Endodermal cell (in vitro differentiated cells): ENCODE measurements at places on chromosomes 11 and 22.

- peak; percentile 55 for DNase-seq
Observed at GRCh38 chr11:132140056-132140455, 769.6 kb downstream of the NTM start.

GRCh38 chr11:121866754-121867153 is 249.3 kb downstream of the BLID start:
- no peak for DNase-seq

DNA sequence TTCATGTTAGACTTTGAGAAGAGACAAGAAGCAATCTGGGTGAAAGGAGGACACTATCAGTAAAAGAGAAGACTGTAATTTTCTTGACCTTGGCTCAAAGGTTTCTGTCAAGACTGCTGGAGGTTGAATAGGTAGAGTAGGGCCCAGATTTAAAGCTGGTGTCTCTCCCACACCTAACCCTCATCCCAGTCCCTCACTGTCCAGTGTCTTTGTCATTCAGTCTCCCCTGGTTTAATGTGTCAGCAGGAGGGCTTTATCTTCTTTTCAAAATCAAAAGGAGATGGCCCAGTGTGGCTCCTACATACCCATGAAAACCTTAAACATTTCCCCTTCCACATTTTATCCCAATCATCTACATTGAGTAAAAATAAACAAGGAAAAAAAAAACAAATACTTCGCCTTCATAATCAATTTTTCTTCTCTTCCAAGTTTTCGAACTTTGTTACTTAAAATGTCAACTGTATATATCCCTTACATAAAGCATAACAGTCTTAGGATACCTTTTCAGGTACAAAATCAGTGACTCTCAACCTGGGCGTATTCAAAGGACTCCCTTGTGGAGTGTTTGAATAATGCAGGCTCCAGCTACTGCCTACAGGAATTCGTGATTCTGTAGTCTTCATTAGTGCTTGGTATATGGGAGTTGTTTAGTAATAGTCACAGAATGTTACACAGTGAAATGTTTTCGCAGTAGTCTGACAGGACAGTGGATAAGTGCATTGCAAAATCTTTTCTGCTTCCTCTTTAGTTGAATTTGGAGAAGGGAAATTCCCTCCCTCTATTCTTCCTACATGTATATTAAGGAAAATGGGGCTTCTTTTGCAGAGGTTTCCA is 87.2 kb downstream of the FAT3 start:
- peak; percentile 61 for DNase-seq

DNA sequence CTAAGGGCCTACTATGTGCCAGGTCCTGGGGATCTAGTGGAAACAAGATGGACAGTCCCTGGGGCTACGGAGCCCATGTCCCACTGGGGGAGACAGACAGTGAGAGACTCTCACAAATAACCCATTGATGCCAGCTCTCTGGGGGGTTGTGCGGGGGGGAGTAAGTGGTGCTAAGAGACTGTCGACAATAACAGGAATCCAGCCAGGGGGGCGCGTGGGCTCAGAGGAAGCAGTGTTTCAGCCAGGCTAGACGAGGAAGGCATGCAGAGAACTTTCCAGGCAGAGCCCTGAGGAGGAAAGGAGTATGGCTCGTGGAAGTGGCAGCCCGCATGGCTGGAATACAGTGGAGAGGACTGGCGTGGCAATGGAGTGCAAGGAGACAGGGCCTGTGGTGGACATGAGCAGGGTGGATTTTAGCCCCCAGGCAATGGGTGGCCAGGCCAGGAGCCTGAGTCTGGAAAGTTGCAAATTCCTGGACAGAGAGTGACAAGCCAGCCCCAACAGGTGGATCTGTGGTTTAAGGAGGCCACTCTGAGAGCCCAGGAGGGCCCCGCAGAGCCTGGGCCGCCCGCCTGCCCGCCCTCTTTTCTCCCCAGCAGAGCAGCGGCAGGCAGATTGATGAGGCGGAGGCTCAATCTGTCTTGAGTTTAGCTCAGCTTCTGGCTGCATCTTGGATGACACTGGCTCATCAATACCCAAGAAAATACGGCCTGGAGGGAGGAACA is 40.0 kb upstream of the TCF20 start:
- peak; percentile 66 for DNase-seq

DNA sequence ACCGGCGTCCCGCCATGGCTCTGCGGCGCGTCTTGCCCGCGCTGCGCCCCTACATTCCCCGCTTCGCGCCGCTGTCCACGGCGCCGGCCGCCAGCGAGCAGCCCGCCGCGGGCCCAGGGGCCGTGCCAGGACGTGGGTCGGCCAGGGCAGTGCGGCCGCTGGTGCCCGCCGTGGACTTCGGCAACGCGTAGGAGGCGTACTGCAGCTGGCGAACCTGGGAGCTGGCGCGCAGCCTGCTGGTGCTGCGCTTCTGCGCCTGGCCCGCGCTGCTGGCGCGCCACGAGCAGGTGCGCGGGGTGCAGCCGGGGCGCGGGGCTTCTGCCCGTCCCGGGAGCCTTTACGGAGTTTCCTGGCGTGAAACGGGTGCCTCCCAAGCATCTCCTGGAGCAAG is 20.1 kb downstream of the DGCR6L start:
- DNase-seq = no peak

- DNase-seq = no peak
Observed at GRCh38 chr22:30460147-30460546, 11.7 kb downstream of the SEC14L3 start.

GRCh38 chr11:69943066-69943465 is 123.8 kb upstream of the FGF3 start:
- peak; percentile 79 for DNase-seq

- peak; percentile 70 for DNase-seq
Observed at GRCh38 chr11:93903989-93904388, 53.6 kb upstream of the VSTM5 start.

- DNase-seq = peak; percentile 51
Observed at GRCh38 chr11:120431633-120432032, 79.9 kb upstream of the GRIK4 start.

DNA sequence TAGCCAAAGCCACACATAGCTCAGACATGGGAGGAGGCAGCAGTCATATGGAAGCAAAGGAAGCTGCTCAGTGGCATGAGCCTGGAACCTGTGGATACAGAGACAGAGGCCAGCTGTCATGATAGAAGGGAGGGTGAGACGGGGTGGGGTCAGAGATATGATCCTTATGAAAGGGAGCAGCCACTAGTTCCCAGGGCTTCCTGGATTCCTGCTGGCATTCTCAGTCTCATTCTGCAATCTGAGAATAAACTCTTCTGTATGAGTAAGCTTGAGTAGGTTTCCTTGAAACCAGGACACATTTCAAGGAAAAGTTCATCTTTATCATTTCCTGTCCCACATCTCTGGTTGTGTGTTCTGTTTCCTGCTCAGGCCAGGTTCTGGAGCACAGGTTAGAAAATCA is 220.2 kb upstream of the SNX19 start:
- DNase-seq = no peak

GRCh38 chr11:134662629-134663360 is 250.8 kb upstream of the B3GAT1 start:
- DNase-seq = peak; percentile 17

GRCh38 chr22:24954856-24955255 is 2.3 kb downstream of the KIAA1671 start:
- peak; percentile 26 for DNase-seq

- no peak for DNase-seq
Observed at GRCh38 chr11:126359431-126360048, 4.1 kb downstream of the ST3GAL4 start.

GRCh38 chr11:526192-526591 is 9.2 kb downstream of the HRAS start:
- DNase-seq = no peak

DNA sequence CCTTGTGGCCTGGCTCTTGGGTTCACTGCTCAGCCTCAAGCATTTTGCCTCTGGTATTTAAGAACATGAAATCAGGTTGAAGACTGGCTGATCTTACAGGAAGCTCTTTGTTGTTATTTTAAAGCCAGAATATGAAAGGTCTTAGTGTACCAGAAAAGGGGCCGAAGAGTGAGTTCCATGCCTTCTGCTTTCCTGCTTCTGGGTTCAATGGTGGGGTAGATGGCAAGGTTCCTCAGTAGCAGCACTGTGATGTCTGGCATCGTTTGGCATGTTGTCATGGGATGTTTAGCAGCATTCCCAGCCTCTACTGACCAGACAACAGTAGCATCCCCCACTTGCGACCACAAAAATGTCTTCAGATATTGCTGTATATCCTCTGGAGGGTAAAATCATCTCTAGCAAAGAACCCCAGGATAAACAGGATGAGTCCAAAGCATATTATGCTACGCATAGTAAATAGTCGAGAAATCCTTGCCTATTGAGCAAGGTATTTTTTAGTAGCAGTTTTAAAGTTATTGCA is 2.4 kb downstream of the VPS26B start:
- DNase-seq = no peak

- DNase-seq = peak; percentile 69
Observed at GRCh38 chr22:44622147-44622427, 79.9 kb upstream of the PRR5 start.

- DNase-seq = peak; percentile 82
Observed at GRCh38 chr11:120096369-120097191, 41.3 kb downstream of the TRIM29 start.

DNA sequence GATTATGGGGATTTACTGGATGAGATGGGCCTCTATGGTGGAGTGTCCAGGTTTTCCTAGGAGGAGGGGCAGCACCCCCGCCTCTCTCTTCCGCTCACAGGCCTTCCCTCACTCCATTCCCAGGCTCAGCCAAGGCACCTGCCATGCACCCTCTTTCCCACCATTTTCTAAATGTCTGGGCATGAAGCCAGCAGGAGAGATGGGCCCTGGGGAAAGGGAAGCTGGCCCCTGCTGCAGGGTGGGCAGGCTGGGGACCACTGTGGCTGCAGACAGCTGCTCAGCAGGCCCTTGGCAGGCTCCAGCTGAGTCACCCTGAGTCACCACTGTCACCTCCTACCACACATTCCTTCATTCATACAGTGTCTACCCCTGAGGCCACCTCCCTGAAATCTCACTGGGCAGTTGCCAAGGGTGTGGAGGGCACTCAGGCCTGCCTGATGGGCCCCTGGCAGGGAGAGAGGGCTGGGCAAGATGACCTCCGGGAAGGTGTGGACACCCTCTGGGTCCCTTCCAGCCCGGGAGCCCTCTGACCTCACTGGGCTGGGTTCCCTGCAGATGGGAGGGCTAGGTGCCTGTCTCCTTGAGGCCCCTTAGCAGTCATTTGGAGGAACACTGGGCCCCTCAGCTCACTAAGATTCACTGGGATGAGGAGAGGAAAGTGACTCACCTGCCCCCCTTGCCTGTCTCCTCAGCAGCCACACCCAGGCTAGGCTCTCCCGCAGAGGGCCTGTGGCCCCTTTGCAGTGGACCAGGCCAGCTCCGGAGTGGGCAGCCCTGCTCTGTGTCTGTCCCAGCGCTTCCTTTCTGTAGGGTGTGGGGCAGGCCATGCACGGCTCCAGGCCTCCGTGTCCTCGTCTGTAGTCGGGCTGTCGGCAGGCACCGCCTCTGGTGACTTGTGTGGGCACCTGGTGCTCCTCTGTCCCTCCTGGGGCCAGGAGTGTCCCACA is 7.8 kb downstream of the MYEOV start:
- DNase-seq = no peak

- peak; percentile 76 for DNase-seq
Observed at GRCh38 chr11:110337570-110338193, 41.3 kb upstream of the RDX start.

GRCh38 chr11:47850337-47850736 is 2.2 kb upstream of the NUP160 start:
- DNase-seq = no peak

GRCh38 chr11:13105237-13105844 is 96.2 kb downstream of the RASSF10 start:
- DNase-seq = no peak

- no peak for DNase-seq
Observed at GRCh38 chr22:43498856-43499253, 87.0 kb downstream of the MPPED1 start.

- DNase-seq = no peak
Observed at GRCh38 chr11:127859941-127860354, 727.4 kb downstream of the ETS1 start.

DNA sequence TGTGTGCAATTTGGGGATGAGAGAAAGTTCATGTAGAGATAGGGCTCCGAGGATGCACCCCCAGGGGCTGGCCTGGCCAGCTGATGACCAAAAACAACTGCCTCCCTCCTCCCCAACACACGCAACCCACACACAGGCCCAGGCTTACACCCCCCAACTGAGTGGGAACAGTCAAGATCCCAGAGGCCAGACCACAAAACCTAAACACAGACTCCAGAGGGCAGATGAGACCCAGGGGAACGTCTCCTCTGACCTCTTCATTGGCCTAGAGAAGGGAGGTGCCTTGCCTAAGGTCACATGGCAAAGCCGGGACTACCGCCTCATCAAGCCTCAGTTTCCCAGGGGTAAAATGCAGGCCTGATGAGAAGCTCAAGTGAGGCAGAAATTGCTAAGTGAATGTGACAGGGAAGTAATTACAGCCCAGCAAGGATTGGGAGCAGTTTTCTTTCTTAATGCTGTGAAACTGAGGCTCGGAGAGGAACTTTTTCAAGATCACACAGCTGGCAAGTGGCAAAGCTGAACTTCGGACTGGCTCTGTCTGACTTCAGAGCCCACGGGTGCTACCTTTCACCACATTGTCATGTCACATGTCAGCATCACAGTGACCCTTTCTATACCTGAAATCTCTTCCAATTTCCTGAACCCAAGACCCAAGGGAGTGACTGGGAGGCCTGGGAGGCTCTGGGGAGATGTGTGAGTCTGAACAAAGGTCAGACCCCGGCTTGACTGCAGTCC is 69.9 kb upstream of the WNT11 start:
- no peak for DNase-seq

DNA sequence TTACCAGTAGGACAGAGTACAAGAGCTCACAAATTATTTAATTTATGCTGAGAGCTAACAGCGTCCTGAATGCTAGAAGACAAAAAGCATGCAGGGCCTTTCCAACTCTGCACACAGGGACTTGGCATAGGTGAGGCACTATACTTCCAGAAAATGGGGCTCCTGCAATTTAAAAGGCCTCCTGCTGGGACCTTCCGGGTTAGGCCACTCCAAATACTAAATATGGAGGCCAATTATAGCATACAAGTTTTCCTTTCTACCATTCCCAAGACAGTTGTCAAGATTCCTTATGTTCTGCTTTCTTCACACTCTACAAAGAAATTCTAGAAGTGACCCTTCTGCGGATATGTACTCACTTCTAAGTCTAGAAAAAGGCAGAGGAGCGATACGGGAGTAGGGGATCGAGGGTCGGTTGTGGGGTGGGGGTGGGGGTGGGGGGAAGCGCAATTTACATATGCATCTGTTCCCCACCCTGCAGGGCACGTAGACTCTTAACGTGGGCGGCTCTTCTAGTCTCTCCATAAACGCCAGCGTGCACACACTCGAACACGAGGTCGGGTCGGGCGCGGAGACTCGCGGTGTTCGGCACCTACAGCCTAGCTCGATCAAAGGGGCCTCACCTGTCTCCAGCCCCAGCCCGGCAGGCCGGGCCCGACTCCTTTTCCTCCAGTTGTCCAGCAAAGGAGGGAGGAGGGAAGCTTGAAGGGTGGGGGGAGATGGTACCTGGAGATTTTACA is 728 bp downstream of the DCUN1D5 start:
- DNase-seq = peak; percentile 79

DNA sequence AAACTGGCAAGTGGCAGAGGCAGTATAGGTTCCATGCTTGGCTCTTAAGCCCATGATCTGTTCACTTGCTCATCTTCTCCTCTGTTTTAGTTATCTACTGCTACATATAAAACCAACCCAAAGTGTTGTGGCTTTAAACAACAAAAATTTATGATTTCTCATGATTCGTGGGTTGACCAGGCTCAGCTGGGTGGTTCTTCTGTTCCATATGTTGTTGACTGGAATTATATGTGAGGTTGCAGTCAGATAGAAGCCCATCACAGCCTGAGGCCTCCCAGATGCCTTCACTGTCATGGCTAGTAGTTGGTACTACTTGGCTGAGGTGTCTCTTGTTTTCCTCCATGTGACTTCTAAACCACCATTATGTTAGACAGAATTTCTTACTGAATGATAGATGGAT is 632.6 kb downstream of the NELL1 start:
- no peak for DNase-seq
